ENCODE measurements at places on chromosomes 3 and 15.
A peak's percentile ranks its signal among the peaks of the same experiment; 100 is the strongest.

DNA sequence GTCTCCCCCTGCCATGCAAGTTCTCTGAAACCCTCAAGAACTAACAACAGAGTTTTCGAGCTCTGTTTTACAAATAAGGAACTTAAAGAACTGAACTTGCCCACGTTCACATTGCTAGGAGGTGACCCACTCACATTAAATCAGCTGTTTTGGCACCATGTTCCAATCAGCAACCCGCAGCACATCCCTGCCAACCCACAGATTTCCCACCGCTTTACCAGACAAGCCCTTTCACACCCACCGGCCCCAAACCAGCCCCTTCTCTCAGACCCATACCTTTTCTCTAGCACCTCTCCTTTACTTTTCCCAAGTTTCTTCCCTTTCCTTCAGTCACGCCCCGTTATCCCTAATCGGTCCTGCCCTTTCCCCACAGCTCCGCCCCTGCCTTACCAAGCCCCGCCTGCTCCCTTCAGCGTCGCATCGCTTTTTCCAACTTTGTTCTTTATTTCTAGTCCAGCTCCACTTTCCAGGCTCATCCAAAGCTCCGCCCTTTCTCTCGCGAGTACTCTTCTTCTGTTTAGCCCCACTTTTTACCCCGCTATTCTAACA is 804 bp upstream of the BRPF1 start:
- H3K36me3 ChIP-seq: peaks cover 10% of the 10 kb centered on the region
- no peak for DNase-seq
- H3K27ac ChIP-seq: peak overlapping the region; percentile 81
- peaks cover 27% of the 10 kb centered on the region for H3K4me1 ChIP-seq
- H3K27me3 ChIP-seq: peaks cover 13% of the 10 kb centered on the region
- H3K4me3 ChIP-seq: peak overlapping the region; percentile 94

- peaks cover 10% of the 10 kb centered on the region for H3K4me1 ChIP-seq
- no peak overlapping the region for H3K4me3 ChIP-seq
- DNase-seq: no peak
- no peak overlapping the region for H3K27ac ChIP-seq
- H3K27me3 ChIP-seq: no peaks in the 10 kb centered on the region
These were observed 17.6 kb downstream of the IFT80 start for GRCh38 chr3:160381470-160381869.

- no peaks in the 10 kb centered on the region for H3K36me3 ChIP-seq
- H3K4me3 ChIP-seq: no peak overlapping the region
- no peak for DNase-seq
- H3K27ac ChIP-seq: no peak overlapping the region
- H3K27me3 ChIP-seq: no peaks in the 10 kb centered on the region
These were observed 7.2 kb upstream of the ELP6 start for GRCh38 chr3:47520756-47521155.

DNA sequence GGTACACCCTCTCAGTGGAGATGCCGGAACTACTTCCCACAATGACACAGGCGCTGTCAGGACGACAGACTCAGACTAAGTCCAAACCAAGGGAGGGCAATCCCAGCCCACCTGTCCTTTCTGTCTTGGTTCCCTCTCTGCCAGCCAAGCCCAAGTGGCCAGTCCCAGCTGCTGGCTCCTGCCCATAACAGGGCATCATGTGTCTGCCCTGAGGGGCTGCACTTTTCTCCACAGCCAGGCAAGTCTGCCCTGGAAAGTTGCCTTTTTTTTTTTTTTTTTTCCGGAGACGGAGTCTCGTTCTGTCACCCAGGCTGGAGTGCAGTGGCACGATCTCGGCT is 20.0 kb upstream of the BCL2A1 start:
- no peaks in the 10 kb centered on the region for H3K27me3 ChIP-seq
- no peak overlapping the region for H3K4me3 ChIP-seq
- H3K36me3 ChIP-seq: no peaks in the 10 kb centered on the region
- no peak for DNase-seq
- peaks cover 7% of the 10 kb centered on the region for H3K4me1 ChIP-seq

DNA sequence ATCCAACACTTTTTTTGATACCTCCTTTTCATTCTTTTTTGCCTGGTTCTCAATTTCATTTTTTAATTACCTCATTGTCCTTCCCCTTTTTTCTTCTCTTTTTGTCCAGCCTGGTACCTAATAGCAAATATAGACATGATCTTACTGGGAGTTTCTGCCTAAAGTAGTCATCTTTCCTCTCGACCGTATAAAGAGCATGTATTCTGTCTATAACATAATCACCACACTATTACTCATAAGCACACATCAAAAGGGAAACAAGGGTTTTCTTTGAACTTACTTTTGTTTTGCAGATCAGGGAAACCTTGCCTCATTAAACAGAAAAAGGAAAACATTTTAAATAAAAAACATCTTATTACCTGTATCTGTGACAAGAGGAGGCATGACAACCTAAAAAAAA is 33.0 kb downstream of the FAM98B start:
- peaks cover 6% of the 10 kb centered on the region for H3K4me1 ChIP-seq
- peaks cover 13% of the 10 kb centered on the region for H3K36me3 ChIP-seq
- no peaks in the 10 kb centered on the region for H3K27me3 ChIP-seq
- no peak overlapping the region for H3K4me3 ChIP-seq
- H3K27ac ChIP-seq: no peak overlapping the region

- H3K4me3 ChIP-seq: no peak overlapping the region
- no peaks in the 10 kb centered on the region for H3K36me3 ChIP-seq
- H3K27ac ChIP-seq: no peak overlapping the region
- peaks cover 29% of the 10 kb centered on the region for H3K27me3 ChIP-seq
These were observed 17.9 kb upstream of the EPB42 start for GRCh38 chr15:43238671-43239131.

- peak; percentile 7 for DNase-seq
- H3K4me1 ChIP-seq: no peaks in the 10 kb centered on the region
- H3K4me3 ChIP-seq: no peak overlapping the region
- no peak overlapping the region for H3K27ac ChIP-seq
- H3K27me3 ChIP-seq: peaks cover 11% of the 10 kb centered on the region
These were observed 20.3 kb downstream of the KY start for GRCh38 chr3:134630506-134630905.

DNA sequence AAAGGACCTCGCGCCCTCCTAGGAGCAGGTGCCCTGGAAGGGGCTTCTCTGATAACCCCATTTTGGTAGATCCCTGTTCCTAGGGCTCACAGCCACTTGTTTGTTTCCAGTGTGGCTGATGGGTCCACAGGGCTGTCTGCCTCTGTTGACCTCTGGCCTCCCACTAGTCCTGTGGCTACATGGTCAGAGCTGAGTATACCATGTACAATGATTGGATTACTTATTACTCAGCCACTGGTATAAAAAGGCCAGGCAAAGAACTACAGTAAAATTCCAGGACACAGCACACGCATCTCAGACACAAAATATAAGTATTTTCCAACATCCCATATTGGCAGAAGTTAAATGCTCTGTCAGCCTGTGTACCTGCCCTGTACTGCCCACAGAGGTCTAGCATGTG is 277.3 kb downstream of the GABRG3 start:
- H3K27me3 ChIP-seq: no peaks in the 10 kb centered on the region
- H3K4me3 ChIP-seq: no peak overlapping the region
- H3K4me1 ChIP-seq: peaks cover 21% of the 10 kb centered on the region
- no peak for DNase-seq

GRCh38 chr15:38154255-38154654 is 98.4 kb upstream of the SPRED1 start:
- H3K27ac ChIP-seq: no peak overlapping the region
- H3K36me3 ChIP-seq: peaks cover 9% of the 10 kb centered on the region
- no peak for DNase-seq
- no peaks in the 10 kb centered on the region for H3K27me3 ChIP-seq
- no peaks in the 10 kb centered on the region for H3K4me1 ChIP-seq

- H3K36me3 ChIP-seq: peaks cover 3% of the 10 kb centered on the region
- H3K4me3 ChIP-seq: no peak overlapping the region
- no peak for DNase-seq
- H3K4me1 ChIP-seq: no peaks in the 10 kb centered on the region
- H3K27ac ChIP-seq: no peak overlapping the region
- H3K27me3 ChIP-seq: peaks cover 7% of the 10 kb centered on the region
These were observed 707.2 kb downstream of the NTRK3 start for GRCh38 chr15:87549296-87549695.

DNA sequence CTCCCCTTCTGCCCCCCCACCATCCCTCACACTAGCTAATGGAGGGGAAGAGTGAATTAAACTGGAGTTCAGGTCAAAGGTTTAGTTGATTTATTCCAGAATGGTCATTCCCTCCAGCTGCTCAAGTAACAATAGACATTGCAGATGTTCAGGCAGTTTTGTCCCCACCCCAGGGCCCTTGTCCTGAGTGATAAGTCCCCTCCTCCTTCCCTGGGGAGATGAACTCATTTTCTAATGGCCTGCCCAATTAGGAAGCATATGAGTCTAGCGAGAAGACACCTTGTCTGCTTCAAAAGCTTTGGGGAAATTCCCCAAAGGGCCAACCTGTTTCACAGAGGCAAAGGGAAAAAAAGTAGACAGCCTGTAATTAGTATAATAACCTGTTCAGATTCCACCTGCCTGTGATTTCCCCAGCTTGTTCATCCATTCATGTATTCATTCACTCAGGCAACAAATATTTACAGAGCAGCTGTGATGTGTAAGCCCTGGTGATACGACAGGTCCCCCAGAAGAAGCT is 165.3 kb downstream of the SHQ1 start:
- DNase-seq: no peak
- H3K27ac ChIP-seq: no peak overlapping the region
- H3K4me1 ChIP-seq: peaks cover 13% of the 10 kb centered on the region
- H3K27me3 ChIP-seq: peaks cover 2% of the 10 kb centered on the region
- no peaks in the 10 kb centered on the region for H3K36me3 ChIP-seq

GRCh38 chr15:32838820-32839219 is 121.0 kb downstream of the GREM1 start:
- DNase-seq: no peak
- H3K27me3 ChIP-seq: peaks cover 12% of the 10 kb centered on the region
- no peak overlapping the region for H3K4me3 ChIP-seq
- H3K27ac ChIP-seq: no peak overlapping the region
- peaks cover 19% of the 10 kb centered on the region for H3K4me1 ChIP-seq

- no peak for DNase-seq
- peaks cover 50% of the 10 kb centered on the region for H3K27me3 ChIP-seq
- H3K4me3 ChIP-seq: peak overlapping the region; percentile 93
- peaks cover 27% of the 10 kb centered on the region for H3K4me1 ChIP-seq
- no peaks in the 10 kb centered on the region for H3K36me3 ChIP-seq
These were observed 1.9 kb downstream of the TNIK start for GRCh38 chr3:171458071-171458863.

DNA sequence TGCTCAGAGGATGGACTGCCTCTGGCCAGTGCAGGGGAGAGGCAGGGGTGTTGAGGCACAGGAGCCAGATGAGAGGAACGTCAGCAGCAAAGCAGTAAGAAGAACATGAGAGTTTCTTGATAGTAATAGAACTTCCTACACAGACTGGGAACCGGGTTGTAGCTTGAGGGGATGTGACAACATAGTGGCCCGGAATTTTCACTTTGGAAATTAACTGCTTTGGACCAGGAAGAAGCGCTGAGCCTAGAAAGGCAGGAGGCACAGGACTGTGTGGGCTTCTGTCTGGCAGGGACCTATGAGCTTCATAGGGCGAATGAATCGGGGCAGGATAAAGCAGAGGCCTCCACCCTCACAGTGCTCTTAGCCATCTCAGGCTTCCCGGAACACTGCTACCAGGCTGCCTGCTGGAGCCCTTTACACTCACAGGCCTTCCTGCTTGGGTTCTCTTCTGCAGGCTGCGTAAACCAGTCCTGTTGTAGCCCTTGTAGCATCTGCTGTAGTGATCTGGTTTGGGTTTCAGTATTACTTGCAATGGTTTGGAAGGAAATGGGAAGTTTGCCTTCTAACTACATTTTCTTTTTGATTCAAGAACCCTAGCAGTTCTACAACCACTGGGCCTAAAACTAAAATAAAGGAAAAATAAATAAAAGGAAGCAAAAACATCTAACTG is 3.3 kb upstream of the ADPGK start:
- H3K4me3 ChIP-seq: no peak overlapping the region
- peaks cover 21% of the 10 kb centered on the region for H3K27me3 ChIP-seq
- no peak for DNase-seq
- H3K27ac ChIP-seq: no peak overlapping the region
- H3K36me3 ChIP-seq: no peaks in the 10 kb centered on the region

DNA sequence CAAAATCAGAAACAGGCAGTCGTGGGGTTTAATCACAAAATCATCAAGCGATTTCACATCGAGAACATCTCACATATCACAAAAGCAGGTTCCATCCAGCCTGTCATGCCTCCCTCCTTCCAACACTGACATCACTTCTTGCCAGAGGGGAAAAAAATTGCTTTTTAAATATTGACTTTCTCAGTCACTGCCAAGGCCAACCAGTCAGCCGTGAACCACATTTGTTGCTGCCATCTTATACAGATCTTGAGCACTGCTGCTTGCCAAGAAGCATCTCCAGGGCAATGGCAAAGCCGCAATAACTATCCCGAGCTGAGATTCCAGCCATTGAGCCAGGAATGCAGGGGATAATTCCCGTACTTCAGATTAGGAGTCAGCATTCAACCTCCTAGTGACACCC is 174.6 kb downstream of the ANXA2 start:
- no peak overlapping the region for H3K4me3 ChIP-seq
- H3K4me1 ChIP-seq: peaks cover 5% of the 10 kb centered on the region
- DNase-seq: no peak
- H3K27ac ChIP-seq: no peak overlapping the region

GRCh38 chr3:23041918-23042696 is 161.0 kb upstream of the UBE2E2 start:
- H3K27me3 ChIP-seq: no peaks in the 10 kb centered on the region
- DNase-seq: no peak
- peaks cover 3% of the 10 kb centered on the region for H3K36me3 ChIP-seq
- no peak overlapping the region for H3K27ac ChIP-seq
- peaks cover 5% of the 10 kb centered on the region for H3K4me1 ChIP-seq

DNA sequence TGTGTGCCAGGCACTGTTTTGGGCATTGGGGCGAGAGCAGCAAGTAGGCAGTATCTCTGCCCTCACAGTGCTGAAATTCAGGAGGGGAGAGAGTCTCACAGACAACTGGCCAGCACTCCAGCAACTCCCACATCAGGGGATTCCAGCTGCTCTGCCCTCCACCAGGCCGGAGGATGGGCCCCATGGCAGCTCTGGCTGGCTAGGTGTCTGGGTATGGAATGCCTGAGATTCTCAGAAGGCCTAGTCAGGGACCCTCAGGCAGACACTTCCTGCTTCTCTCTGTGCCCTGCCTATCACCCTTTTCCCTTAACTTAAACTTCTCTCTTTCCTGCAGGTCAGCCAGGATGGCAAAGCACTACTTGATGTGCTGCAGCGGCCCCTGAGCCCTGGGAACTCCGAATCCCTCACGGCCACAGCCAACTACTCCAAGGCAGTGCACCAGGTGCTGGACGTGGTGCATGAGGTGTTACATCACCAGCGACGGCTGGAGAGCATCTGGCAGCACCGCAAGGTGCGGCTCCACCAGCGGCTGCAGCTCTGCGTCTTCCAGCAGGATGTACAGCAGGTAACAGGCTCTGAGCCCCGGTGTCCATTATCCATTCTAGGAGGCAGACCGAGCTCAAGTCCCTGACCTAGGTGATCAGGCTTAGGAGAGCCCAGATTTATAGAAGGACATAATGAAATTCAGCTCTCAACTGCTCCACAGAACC is 342.2 kb upstream of the ROPN1 start:
- H3K4me1 ChIP-seq: no peaks in the 10 kb centered on the region
- peaks cover 20% of the 10 kb centered on the region for H3K36me3 ChIP-seq
- no peaks in the 10 kb centered on the region for H3K27me3 ChIP-seq
- no peak for DNase-seq
- H3K4me3 ChIP-seq: no peak overlapping the region

Data from mesothelial cell of epicardium (in vitro differentiated cells).